Midbrain (tissue), 1 donor: ENCODE measurements at places on chromosomes 2 and 18.
A peak's percentile ranks its signal among the peaks of the same experiment; 100 is the strongest.

DNA sequence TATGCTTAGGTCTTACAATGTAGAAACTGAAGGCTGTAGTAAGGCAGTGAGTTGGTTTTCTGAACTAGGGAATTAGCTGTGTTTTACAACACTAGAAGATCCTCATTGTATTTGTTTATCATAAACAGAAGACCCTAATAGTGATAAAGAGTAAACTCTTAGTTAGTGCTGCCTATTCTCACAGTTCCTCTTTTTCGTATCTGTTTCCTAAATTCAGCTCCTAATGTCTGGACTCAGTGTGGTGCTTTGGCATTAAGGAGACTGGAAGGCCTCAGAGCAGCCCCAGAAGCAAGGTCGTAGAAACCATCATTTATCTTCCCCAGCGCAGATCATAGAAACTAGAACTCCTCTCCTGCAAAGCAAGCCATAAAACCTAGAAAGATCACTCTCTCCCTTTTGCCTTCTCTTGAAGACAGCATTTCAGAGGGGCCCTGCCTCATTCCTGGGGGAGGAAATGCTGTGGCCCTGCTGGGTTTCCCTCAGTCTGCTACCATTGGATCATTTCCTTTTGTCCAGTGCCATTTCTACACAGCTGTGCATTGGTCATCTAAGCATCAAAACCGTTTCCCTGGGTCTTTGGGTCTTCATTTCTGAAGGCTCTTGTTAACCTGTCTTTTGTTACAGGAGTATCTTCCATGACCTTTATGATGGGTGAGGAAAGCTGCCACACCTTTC lies 4.7 kb downstream of the ACP1 start:
- no peak for DNase-seq

DNA sequence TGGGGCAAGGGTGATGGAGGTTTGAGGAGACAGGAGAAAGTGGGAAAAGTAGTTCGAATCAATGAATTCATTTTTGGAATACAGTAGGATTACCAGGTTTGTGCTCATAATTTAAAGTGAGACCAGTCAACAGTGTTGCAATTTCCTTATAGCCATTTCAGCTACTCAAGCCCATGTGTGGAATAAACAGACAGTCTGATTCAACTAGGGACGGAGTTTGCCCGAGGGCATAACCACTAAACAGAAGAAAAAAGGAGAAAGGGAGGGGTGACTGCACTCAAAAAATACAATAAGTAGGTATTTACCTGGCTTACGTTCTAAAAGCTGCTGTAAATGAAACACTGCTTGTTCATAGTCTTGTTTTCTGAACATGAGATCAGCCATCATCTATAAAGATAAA lies 55.2 kb downstream of the TTC21B start:
- no peak for DNase-seq

GRCh38 chr2:71576541-71576940 lies 123.2 kb downstream of the DYSF start:
- peak; percentile 73 for DNase-seq

DNA sequence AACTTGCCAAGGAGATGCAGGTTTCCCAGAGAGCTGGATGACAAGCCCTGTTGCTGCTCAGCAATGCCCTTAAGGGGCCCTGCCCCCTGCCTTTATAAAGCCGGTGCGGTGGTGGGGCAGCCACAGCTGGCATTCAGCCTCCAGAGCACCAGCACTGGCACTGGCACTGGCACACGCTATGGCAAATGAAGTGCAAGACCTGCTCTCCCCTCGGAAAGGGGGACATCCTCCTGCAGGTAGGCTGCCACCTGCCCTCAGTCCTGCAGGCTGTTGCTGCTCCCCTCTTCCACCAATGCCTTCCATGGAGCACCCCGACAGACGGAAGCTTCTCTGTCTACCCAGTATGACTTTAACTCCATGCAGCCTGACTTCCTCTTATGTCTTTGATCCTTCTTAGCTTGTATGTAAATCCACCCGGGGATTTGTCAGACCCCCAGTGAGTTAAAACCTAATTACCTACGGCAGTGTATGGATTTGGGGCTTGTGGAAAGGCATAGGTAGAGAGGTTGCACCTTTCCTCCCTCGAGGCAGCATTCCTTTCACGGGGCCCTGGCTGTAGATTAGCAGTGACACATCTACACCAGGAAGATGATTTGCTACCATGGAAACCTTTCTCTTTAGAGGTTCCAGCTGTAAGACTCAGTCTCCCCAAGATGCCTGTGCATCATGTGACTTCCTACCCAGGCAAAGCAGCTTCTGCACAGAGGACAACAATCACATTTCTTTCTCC lies at the start of gene DAPL1:
TSS of gene DAPL1 (plus strand) at position 123 of the 730 bp plus-strand sequence. CDS start at position 179, 56 bp downstream.
- no peak for DNase-seq

- peak; percentile 99 for DNase-seq
Observed at GRCh38 chr18:32092422-32093101, 888 bp downstream of the RNF138 start.

DNA sequence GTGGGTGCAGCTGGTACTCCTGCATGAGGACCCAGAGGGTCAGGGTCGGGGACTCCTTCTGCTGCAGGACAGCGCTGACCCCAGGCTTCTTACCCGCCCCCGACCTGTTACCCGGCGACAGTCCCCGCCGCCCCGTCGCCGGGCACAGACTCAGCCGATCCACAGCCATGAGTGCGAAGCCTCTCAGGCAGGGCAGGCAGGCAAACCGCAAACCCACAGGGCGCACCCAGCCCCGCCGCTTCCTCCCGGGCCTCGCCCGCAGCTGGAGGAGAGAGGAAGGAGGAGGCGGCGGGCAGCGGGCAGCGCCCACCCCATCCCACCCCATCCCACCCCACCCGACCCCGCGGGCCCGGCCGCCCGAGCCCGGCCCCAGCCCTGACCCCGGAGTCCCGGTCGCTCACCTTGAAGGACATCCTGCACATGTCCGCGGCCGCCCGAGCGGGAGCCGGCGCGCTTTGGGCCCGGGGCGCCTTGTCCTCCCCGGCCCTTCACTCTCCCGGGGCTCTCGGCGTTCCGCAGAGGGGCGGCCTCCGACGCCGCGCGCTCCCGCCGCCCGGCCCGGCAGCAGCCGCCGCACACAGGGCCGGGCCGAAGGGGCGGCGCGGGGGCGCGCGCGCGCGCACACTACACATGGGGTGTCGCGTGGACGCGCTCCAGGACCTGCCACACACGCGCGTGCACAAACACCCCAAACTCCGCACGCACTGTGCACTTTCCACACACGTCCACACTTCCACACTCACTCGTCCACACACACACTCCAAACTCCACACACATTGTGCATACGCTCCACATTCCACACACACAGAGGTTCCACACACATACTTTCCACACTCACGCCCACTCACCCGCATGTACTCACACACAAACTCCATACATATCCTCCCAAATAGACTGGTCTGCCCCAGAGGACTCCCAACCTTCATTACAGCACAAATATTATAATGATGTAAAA lies at the start of gene ANKRD29:
TSS of gene ANKRD29 (minus strand) at position 603 of the 955 bp plus-strand sequence. CDS start at position 422, 181 bp downstream.
- peak; percentile 3 for DNase-seq

DNA sequence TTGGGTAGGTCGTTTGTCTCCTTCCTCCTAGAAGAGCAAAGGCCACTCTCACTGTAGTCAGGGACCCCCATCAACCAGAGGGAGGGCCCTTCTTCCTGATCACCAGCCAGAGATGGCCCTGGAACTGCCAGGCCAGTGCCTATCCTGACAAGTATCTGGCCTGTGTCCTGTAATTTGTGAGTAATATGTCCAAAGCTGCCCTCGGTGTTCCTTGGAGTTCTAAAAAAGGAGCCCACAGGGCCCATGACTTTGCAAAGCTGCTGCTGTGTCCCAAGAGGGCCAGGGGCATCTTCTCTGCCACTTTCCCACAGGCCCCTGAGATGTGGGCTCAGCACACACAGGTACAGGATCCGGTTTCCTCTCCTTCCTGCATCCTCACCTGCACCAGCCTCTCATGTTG lies 212.4 kb downstream of the SEPTIN10 start:
- DNase-seq = no peak

DNA sequence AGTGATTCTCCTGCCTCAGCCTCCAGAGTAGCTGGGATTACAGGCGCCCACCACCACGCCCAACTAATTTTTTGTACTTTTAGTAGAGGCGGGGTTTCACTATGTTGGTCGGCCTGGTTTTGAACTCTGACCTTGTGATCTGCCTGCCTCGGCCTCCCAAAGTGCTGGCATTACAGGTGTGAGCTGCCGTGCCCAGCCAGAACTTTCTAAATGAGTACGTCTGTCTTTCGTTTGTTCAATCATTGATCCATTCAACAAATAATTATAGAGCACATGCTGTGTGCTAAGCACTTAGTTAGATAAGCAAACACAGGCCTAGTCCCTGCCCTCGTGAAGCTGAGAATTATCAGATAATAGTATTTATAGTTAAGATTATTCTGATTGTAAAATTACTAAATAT lies 56.5 kb downstream of the TTC39C start:
- DNase-seq = no peak

- no peak for DNase-seq
Observed at GRCh38 chr2:10919771-10920621, 8.3 kb downstream of the KCNF1 start.

DNA sequence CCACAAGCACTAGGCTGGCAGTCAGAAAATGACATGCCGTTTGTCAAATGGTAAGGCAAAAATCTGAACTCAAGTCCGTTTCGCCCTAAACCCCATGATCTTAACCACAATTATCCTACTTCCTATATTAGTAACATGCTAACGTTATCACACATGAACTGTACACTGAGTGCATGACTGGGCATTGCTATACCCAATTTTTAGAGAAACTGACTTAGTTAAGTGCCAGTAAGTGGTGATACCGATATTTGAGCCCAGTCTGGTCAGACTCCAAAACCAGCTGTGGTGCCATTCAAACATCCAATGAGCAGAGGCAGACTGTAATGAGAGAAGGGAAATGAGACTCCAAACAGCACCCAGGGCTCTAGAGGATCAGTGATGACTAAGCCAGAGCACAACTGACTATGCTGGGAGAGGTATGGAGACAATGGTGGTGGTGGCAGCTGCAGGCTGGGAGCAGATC lies 311.7 kb upstream of the PKDCC start:
- no peak for DNase-seq

DNA sequence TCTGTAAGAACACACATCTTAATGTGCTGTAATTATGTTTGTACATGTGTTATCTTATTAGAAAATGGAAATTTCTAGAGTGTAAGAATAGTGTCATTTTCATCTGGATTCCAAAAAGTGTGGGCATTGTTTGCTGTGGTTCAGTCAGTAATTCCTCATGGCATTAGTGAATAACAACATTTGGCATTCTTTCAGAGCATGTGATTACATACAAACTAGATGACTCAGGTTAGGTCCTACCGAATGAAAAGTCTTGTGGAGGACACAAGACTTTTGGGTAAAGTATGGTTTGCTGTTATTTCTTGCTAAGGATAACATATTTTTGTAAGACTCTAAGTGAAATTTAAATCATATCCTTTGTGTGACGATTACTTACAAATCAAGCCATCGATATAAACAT lies 593.1 kb upstream of the NRXN1 start:
- no peak for DNase-seq

- no peak for DNase-seq
Observed at GRCh38 chr2:85163675-85164074, 30.5 kb downstream of the TCF7L1 start.

- no peak for DNase-seq
Observed at GRCh38 chr2:45886171-45886663, 234.7 kb downstream of the PRKCE start.

GRCh38 chr18:56702946-56703345 lies 51.8 kb downstream of the WDR7 start:
- DNase-seq = peak; percentile 15
